ENCODE measurements at places on chromosomes 16 and 17.

GRCh38 chr17:43760254-43760852 is 1.8 kb upstream of the SOST start:
- peak; percentile 71 for DNase-seq

GRCh38 chr17:3026125-3026855 is 37.1 kb downstream of the OR1D5 start:
- no peak for DNase-seq

DNA sequence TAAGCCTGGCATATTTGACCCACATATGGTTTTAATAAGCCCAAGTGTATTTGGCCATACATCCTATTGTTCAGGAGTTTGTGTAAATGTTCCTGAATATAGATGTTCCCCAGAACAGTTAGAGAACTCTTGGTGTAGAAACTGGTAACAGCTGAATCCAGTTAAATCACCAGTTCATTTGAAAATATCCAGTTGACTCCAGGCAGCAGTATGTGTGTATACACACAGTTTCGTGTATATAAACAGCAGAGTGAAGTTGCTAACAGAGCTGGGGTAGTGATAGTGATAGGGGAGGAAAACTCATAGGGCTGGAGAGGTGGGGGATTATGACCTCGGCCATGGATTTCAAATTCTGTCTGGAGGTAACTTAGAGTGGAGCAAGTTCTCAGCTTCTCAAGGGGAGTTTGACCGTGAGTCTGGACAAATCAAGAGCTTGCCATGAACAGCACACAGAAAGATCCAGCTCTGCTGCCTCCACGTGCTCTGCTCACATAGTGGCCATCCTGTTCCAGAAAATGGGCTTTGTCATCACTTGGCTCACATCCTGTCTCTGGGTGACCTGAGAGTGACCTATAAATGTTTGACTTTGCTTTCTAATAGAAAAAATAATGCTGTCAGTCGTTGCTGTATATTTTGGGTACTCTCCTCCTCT is 30.6 kb upstream of the MMD start:
- no peak for DNase-seq

GRCh38 chr17:81295676-81296381 is 722 bp upstream of the SLC38A10 start:
- peak; percentile 42 for DNase-seq

Data from kidney epithelial cell (primary cell).